Bladder microvascular endothelial cell (primary cell): ENCODE measurements at places on chromosomes 2 and 18. TPM values are rescaled to one million over a fixed set of nuclear protein-coding genes. Genes with fewer than 3 reads are reported as not detected.

Gene ALLC
- not detected in 2 replicates for total RNA-seq

Gene GPR55
- not detected in 2 replicates for total RNA-seq

Gene ACVR2A
- total RNA-seq = 4.5 and 6.9 TPM in 2 replicates

Gene KLHL30
- under 0.01 TPM in 1 of 2 replicates, not detected in the other for total RNA-seq

Gene DYSF
- total RNA-seq = 166 and 175 TPM in 2 replicates

Gene SGPP2
- not detected in 2 replicates for total RNA-seq

Gene NEU2
- not detected in 2 replicates for total RNA-seq

Gene FSHR
- not detected in 2 replicates for total RNA-seq

Gene ATOH8
- 25.1 and 31.7 TPM in 2 replicates for total RNA-seq

Gene ATAD2B
- 8.4 and 22.7 TPM in 2 replicates for total RNA-seq

Gene HOXD4
- 2.1 and 8.0 TPM in 2 replicates for total RNA-seq

Gene ANKRD30BL
- total RNA-seq = under 0.01 TPM in 1 of 2 replicates, not detected in the other

Gene FER1L5
- not detected in 2 replicates for total RNA-seq

Gene POTEI
- 0.16 and 0.63 TPM in 2 replicates for total RNA-seq

Gene SATB2
- total RNA-seq = 0.65 and 1.6 TPM in 2 replicates

Gene DTNA
- 0.81 and 10.7 TPM in 2 replicates for total RNA-seq

Gene KIAA2012
- not detected in 2 replicates for total RNA-seq

Gene AQP12A
- total RNA-seq = not detected in 2 replicates

Gene CLEC4F
- total RNA-seq = 0.13 and 0.16 TPM in 2 replicates
